ENCODE measurements at places on chromosomes 13 and 19.

GRCh38 chr19:9498183-9498902 lies at the start of gene ZNF560:
ZNF560 (minus strand) TSS chr19:9498616; CDS start chr19:9475313, 23,303 bp downstream.
- DNase-seq: no peak

DNA sequence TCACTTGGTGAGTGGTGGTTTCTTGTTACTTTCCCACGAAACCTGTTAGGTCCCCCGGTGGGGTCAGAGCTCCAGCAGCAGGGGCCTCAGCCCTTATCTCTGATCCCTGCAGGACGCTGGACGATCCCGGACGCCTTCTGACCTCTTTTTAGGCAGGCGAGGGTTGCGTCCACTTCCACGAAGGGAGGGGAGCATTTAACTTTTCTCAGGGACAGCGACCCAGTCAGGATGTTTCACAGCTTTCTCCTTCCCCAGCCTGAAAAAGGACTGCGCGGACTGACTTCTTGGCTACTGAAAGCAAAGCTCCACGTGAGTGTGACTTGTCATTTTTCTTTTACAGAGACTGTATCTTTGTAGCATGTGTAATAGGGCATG lies 692 bp downstream of the ZNF234 start:
- DNase-seq: no peak

DNA sequence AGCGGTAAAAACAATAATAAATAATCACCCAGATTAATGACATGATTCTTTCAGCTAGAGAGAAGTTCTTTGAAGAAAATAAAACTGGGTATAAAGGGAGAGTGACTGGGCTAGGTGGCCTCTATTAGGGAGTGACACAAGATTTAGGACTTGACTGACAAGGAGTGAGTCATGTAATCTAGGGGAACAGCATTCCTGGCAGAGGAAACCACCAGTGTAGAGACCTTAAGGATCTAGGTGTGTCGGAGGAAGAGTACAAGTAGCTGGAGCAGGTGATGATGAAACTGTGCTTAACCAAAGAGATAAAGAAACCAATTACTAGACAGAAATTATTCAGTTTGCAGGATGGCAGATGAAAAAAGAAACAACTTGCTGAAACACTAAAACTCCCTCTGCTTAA lies 248.0 kb downstream of the RFC3 start:
- DNase-seq: no peak

DNA sequence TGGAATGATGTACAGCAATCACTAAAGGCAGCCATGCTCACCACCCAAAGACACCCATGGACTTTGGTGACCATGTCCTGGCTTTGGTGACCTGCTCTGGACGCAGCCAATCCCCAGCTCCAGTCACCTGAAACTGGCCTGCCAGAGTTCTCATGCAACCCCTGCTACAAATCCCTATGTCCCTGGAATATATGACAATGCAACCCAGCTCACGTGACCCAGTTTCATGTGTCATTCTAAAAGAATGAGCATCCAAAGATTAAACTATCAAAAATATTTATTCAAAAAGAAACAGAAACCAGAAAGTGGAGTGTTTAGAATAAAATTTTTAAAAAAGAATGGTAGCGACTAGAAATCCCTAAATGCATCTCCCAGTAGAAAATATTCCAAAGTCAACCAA lies 203.3 kb upstream of the IRS2 start:
- DNase-seq: no peak
